ENCODE measurements at places on chromosomes 6 and 20.

- DNase-seq: no peak
Observed at GRCh38 chr20:5877128-5877527, 73.2 kb downstream of the TRMT6 start.

GRCh38 chr6:41976794-41977484, 35.3 kb upstream of the CCND3 start:
- no peak for DNase-seq

DNA sequence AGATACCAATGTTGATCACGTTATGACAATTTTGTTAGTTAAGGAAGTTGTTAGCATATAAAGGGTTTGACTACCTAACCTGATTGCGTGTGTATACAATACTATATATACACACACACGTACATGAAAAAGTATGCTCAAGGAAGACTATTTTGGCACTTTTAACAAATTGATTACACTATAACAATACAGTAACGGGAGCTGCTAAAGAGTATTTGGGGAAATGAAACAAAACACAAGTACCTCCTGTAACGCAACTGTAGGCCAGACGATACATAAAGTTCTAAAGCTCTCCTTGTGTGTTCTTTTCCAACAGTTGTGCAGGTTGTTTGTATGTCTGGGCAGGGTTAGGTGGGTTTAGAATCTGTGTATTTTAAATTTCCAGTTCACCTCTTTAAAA, 98.7 kb downstream of the PLEKHG1 start:
- no peak for DNase-seq

DNA sequence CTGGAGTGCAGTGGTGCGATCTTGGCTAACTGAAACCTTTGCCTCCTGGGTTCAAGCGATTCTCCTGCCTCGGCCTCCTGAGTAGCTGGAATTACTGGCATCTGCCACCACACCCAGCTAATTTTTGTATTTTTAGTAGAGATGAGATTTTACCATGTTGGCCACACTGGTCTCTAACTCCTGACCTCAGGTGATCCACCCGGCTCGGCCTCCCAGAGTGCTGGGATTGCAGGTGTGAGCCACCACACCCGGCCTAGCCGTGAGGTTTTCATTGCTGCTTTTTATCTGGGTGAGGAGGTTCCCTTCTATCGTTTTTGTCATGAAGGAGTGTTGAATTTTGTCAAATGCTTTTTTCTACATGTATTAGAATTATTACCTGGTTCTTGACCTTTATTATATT, 23.9 kb downstream of the SRC start:
- no peak for DNase-seq

GRCh38 chr20:42611889-42612837, 577.5 kb downstream of the PTPRT start:
- no peak for DNase-seq

DNA sequence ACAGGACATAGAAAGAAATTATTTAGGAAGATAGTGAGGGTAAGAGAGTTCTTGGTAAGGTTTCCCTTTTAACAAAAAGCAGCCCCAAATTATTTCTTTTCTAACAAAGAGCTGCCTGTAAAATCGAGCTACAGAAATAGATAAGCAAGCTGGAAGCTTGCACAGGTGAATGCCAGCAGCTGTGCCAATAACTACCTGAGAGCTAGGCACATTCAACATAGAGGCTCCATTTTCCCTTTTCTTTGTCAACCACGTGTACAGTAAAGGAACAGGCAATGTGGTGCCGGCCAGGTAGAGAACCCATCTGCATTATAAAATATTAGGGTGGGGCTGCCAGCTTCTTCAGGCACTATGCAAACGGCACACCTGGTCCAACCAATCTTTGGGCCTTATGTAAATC, 341.6 kb upstream of the JAG1 start:
- no peak for DNase-seq
